CD4-positive, CD25-positive, alpha-beta regulatory T cell (primary cell): ENCODE measurements at places on chromosomes 3 and 15. TPM values are rescaled to one million over a fixed set of nuclear protein-coding genes. Genes with fewer than 3 reads are reported as not detected.

DNA sequence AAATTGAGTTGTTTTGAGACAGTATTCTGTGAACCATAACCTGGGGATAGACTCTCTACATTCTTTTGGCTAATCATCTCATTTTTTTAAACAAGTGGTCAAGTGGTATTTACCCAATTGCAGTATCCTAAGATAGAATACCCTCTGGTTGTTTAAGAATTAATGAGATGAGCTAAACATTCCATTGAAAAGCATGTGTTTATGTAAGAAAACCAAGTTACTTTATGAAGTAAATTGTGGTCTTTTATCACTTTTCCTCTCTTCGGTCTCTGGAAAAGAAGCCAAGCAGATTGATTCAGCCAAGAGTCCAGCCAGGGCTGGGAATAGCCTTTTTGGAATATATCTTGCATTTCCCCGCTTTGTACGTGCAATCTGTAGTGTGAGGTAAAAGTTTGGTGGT is 185.7 kb upstream of the TOPAZ1 start:
- no peaks in the 10 kb centered on the region for H3K4me1 ChIP-seq
- no peak overlapping the region for H3K4me3 ChIP-seq
- H3K27me3 ChIP-seq: no peaks in the 10 kb centered on the region
- no peaks in the 10 kb centered on the region for H3K36me3 ChIP-seq

RFX7 gene
- total RNA-seq: 41.2 TPM

DNA sequence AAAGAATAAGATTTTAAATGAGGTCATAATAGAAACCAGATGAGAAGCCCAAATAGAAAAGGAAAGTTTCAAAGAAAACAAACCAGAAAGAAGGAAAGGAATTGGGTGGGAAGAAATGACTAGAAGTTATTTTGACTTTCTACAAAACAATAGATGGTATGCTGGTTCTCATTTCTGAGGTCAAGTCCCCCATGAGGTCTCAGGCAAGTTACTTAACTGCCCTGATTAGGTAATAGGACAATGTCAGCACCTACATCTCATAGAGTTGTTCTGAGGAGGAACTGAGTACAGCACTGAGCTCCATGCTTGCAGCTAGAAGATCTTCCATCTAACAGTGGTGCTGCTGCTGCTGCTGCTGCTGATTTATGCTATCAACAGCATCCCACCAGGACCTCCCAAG is 185.9 kb downstream of the ERC2 start:
- no peak overlapping the region for H3K27ac ChIP-seq
- H3K27me3 ChIP-seq: peaks cover 2% of the 10 kb centered on the region
- DNase-seq: no peak
- no peaks in the 10 kb centered on the region for H3K4me1 ChIP-seq
- H3K4me3 ChIP-seq: no peak overlapping the region

PCOLCE2 gene
- not detected for total RNA-seq

GRCh38 chr15:97598353-97598798 is 362.1 kb upstream of the ARRDC4 start:
- no peaks in the 10 kb centered on the region for H3K27me3 ChIP-seq
- no peak overlapping the region for H3K27ac ChIP-seq
- no peaks in the 10 kb centered on the region for H3K36me3 ChIP-seq
- H3K4me1 ChIP-seq: no peaks in the 10 kb centered on the region
- H3K4me3 ChIP-seq: no peak overlapping the region
- no peak for DNase-seq

DNA sequence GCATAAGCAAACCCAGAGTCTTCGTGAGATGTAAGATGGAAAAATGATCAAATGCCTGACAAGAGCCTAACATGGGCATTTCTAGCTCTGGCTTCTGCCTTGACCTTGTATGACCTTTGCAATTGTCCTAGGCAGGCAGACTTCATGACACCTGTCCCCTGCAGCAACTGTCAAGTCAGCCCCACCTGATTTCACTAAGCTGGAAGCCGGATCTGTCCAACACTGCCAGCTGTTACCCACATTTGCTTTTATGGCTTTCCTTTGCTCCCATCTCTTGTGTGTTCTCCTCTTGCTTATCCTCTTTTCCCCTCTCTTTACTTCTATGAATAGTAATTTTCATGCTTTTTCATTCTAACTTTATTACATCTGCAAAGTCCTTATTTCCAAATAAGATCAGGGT is 48.5 kb upstream of the TNIK start:
- no peaks in the 10 kb centered on the region for H3K4me1 ChIP-seq
- no peaks in the 10 kb centered on the region for H3K36me3 ChIP-seq
- no peak overlapping the region for H3K27ac ChIP-seq
- H3K27me3 ChIP-seq: no peaks in the 10 kb centered on the region

RTP1 gene
- not detected for total RNA-seq

- H3K27me3 ChIP-seq: no peaks in the 10 kb centered on the region
- no peaks in the 10 kb centered on the region for H3K36me3 ChIP-seq
- no peak for DNase-seq
- no peaks in the 10 kb centered on the region for H3K4me1 ChIP-seq
- H3K4me3 ChIP-seq: no peak overlapping the region
Measured at GRCh38 chr3:54858093-54858785, 69.6 kb downstream of the LRTM1 start.
